NCI-H69 (cell line): ENCODE measurements at places on chromosomes 4 and X.
A peak's percentile ranks its signal among the peaks of the same experiment; 100 is the strongest.

DNA sequence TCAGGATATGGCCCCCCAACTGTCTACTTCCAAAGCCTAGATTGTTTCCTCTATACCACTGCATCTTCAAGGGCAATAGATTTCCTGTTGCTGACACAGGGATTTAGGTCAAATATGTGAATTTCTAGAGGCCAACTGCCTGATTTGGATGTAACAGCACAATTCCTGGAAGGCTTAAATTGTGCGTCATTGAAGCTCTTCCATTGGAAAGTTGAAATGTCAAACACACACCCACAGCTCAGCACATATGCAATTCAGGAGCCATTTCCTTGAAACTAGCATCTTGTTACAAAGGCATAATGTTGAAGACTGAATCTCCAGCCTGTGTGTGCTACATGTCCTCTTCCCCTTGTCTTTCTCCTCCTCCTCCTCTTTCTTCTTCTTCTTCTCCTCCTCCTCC lies 158.6 kb downstream of the STK32B start:
- DNase-seq: no peak

- DNase-seq: peak; percentile 70
Observed at GRCh38 chrX:111874241-111874640, 1.7 kb upstream of the TRPC5OS start.

DNA sequence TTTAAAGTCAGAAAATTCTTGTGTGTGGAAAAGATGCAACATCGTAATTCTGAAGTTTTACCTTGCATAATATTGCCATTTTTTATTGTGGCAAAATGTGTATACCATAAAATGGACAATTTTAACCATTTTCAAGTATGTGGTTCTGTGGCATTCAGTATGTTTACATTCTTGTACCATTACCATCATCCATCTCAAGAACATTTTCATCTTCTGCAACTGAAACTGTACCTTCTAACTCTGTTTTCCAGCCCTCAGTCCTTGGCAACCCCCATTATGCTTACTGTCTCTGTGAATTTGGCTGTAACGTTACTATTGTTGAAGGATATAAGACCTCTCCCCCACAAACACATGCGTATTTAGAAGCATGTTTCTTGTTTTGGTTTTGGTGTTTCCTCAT lies 123.2 kb downstream of the BMPR1B start:
- no peak for DNase-seq

- no peak for DNase-seq
Observed at GRCh38 chrX:51779306-51779705, 36.1 kb downstream of the GSPT2 start.

- DNase-seq: peak; percentile 13
Observed at GRCh38 chr4:124839786-124840390, 127.4 kb upstream of the ANKRD50 start.

- peak; percentile 77 for DNase-seq
Observed at GRCh38 chr4:73648478-73648877, 28.2 kb upstream of the RASSF6 start.

DNA sequence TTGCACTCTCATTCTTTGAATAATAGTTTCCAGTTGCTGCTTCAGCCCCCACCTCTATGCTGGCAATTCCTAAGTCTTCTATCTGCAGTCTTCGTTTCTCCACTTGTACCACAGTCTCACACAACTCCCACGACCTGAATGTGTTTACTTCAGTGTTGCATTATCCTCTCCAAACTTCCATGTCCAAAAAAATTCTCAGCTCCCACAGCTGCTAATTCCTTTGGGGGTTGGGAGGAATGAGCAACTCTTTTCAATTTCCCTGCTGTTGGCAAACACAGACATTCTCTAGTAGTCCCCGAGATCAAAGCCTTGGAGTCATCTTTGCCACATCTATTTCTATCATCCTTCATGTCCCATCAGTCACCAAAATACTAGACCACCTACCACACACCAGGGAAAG lies 14.4 kb upstream of the CDS1 start:
- no peak for DNase-seq

GRCh38 chr4:67573193-67573592 lies 14.7 kb downstream of the STAP1 start:
- no peak for DNase-seq

GRCh38 chrX:48569958-48570357 lies 4.3 kb upstream of the RBM3 start:
- peak; percentile 15 for DNase-seq

- DNase-seq: no peak
Observed at GRCh38 chrX:104929324-104929723, 291.2 kb downstream of the TEX13A start.
